ENCODE measurements at places on chromosomes 5 and 9.

- DNase-seq = no peak
These were observed 17.5 kb downstream of the SLC31A1 start for GRCh38 chr9:113238859-113239232.

- DNase-seq = no peak
These were observed 106.6 kb downstream of the SIL1 start for GRCh38 chr5:139091439-139092156.

GRCh38 chr5:50744776-50745175 lies 78.3 kb downstream of the PARP8 start:
- DNase-seq = peak; percentile 41

DNA sequence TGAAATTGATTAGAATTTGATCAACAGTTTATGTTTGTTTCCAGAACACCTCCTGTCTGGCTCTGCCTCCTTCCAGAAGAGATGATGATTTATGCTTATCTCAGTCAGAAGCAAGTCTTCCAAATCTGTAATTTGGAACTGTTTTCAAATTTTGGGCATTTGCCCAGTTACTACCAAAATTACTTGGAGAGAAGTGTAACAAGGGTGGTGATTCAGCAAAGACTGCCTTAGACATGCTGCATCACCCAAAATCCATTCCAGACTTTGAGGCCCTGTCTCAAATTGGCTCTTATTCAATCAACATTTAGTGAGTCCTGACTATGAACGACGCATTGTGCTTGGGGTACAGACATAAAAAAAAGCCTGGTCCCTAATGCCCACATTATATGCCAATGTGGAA lies 89.4 kb downstream of the SH3TC2 start:
- DNase-seq = no peak

DNA sequence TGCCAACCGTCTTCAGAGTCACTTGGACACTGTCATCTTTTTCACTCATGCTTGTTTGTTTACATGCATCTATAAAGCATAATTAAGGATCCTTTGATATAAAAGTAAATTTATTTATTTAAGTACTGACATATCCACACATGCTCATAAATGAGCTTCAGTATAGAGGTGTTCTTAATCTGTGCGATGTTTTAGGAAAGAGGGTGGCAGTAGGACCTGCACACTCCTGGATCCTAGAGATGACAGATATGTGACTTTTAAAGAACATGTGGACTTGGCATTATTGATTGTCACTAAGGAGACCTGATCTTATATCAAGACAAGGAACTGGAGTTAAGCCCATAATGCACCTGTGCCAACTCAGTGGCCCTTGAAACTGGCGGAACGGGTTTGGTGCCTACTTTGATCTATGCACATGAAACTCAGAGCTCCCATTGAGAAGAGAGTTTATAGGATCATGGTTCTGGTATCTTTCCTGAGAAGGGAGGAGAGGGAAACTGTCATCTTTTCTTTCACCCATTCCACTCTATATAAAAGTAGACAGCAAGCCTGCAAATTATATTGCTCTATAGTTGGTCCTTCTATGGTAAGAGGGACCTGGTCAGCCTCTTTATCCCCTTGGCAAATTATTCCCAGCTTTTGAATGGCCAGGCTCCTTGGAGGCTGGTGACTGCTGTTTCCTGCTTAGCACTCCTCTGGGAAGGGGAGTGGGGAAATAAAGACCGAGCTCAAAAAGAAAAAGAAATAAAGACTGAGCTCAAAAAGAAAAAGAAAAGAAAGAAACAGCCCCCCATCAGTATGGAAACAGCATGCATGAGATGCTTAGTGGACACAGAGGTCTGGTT lies 57.8 kb upstream of the LIFR start:
- no peak for DNase-seq

- no peak for DNase-seq
These were observed 387.0 kb upstream of the RFX3 start for GRCh38 chr9:3912817-3913216.

- peak; percentile 64 for DNase-seq
These were observed 43.3 kb upstream of the NCS1 start for GRCh38 chr9:130128733-130129431.

DNA sequence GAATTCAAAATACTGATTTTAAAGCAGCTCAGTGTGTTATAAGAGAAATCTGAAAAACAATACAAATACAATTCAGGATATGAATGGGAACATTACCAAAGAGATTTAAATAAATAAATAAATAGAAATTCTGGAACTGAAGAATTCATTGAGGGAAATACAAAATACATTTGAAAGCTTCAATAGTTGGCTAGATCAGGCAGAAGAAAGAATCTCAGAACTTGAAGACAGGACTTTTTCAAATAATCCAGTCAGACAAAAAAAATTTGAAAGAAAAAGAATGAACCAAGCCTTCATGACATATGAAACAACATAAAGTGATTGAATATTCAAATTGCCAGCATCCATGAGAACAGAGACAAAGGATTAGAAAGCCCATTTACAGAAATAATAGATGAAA lies 59.6 kb upstream of the TLX3 start:
- DNase-seq = no peak

DNA sequence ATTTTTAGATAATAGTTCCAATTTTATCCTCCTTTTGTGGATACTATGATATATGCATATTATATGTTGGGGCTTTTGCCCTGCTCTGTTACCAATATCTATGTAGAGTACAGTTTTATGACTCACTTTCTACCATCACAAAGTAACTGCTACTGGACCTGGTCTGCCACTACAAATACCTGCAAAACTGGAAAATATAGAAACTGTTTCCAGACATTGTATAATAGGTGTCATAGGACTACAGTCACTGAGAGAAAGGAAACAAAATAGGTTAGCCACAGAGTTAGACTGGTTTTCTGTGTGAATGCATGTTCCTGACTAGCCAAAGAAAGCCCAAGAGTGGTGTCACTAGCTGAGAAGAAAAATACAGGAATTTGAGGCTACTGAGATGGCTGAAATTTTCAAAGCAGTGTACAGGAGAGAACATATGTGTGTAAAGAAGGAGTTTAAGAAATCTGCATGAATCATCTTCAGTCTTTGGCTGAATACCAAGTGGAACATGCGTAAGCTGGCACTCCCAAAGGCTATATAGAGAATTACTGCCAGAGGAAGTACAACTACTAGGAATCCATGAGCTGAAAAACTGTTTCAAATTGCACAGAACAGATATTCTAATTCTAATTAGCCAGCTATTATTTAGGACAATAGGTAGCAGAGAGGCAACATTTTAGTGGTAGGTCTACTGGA lies 29.0 kb upstream of the FAM174A start:
- no peak for DNase-seq

DNA sequence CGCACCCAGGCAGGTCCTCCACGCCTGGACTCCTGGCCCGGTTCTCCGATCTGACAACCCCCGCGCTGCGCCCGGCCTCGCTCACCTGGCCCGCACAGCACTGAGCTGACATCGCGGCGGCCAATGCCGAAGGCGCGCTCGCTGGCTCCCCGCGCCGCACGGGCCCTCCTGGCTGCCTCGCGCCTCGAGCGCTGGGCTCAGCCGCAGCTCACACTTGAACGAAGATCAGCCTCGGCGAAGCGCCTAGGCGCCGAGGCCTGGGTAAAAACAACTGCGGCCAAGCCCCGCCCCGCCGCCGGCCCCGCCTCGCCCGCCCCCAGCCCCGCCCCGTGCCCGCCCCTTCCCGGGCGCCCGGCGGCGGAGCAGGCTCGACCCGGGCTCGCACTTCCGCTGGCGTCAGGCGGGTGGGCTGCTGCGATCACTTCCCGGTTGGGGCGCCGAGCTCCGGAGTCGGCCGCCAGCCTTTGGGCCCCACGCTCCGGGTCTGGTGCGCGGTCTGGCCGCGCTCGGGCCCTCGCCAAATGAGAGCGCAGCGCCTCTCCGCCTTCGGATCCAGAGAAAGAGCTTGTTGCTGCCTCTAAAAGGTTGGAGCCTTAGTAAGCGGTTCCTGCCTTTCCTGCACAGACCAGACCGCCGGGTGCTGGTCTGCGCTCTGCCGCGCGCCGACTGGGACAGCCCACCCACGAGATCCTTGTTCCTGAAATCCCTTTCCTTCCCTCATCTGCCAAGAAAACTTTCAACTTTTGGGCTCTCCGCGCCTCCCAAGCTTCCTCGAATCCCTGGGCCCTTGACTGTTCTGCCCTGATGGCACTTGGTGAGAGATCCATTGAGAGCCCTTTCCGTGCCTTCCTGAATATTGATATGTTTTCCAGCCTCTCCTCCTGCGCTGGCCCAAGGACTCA lies at the start of gene SERINC5:
Gene SERINC5 (minus strand): TSS at position 238 of the 902 bp plus-strand sequence. CDS start 126 bp downstream, at position 112.
- peak; percentile 90 for DNase-seq

DNA sequence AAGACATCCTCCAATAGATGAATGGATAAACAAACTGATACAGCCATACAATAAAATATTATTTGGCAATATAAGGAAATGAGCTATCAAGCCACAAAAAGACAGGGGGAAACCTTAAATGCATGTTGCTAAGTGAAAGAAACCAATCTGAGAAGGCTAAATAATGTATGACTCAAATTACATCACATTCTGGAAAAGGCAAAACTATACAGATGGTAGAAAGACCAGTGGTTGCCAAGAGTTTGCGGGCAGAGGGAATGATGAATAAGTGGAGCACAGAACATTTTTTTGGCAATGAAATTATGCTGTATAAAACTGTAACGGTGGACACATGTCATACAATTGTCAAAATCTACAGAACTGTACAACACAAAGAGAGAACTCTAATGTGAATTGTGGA lies 63.3 kb downstream of the CSF2 start:
- DNase-seq = no peak

DNA sequence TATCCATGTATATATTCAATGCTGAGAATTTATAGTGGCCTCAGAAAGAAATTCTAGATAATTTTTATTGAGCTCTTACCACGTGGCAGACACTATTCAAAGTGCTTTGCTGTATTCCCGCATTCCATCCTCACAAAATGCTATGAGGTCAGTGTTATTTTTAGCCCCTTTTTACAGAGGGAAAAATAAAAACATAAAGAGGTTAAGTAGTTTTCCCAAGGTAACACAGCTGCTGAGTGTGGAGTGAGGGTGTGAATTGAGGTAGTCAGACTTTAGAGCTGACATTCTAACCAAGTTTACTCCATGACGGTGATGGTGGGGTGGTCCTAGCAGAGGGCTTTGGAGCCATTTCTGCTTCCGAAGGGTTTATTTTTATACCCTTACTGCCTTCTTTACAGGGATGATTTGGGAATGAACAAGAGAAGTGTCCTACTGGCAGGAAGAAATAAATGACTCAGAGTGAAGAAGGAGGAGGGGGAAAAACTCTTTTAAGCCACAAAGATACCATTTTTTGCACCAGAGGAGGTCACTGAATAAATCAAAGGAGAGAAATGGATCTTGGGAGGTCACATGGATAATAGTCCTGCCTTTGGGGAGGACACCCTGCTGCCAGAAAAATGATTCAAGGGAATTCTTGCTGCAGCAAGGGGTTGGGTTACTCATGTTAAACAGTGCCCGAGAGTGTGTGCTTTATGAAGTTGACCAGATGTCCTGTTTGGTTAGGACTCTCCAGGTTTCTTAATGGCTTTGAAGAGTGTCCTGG lies 76.1 kb downstream of the HMHB1 start:
- DNase-seq = no peak

DNA sequence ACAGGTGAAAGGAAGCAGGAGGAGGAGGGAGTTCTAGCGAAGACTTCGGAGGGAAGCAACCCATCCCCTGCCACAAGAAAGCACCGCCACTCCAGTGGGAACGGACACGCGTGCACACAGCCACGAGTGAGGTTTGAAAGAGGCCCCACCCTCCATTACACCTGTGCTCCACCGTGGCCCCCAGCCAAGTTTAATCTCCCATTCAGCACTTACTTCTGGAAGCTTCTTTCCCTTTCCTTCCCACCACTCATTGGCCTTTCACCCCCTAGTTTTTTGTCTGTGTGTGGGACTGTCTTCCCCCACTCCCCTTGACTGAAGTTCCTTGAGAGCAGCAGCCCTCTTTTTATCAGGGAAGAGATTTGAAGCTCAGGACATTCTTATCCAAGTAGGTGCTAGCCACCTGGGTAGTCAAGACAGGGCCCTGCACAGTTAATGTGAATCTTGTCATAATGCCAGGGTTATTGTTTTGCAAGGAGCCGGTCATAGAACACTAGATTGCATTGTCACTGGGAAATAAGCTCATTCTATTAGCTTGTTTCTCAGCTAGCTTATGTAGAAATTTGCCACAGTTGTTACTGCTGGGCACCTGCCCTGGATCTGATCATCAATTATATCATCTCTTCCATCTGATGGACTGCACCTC lies 256.0 kb downstream of the DOCK8 start:
- DNase-seq = no peak

GRCh38 chr5:122999947-123000563 lies 36.5 kb downstream of the PPIC start:
- peak; percentile 7 for DNase-seq

DNA sequence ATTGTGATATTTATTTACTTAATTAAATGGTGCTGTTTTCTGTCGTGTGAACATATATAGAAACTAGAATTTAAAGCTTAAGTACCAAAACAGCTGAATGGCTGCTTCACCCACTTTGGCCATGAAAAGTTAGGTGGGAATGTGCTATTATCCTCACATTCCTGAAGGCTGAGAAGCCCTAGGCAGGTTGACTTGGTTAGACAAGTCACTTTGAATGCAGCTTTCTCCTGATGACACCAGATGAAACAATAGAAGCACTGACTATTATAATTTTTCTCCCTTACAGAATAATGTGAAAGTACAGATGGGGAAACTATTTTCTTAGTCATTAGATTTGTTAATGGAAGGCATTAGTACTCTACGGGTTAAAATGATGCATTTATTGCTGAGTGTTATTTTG lies 65.1 kb upstream of the C5orf46 start:
- DNase-seq = no peak

DNA sequence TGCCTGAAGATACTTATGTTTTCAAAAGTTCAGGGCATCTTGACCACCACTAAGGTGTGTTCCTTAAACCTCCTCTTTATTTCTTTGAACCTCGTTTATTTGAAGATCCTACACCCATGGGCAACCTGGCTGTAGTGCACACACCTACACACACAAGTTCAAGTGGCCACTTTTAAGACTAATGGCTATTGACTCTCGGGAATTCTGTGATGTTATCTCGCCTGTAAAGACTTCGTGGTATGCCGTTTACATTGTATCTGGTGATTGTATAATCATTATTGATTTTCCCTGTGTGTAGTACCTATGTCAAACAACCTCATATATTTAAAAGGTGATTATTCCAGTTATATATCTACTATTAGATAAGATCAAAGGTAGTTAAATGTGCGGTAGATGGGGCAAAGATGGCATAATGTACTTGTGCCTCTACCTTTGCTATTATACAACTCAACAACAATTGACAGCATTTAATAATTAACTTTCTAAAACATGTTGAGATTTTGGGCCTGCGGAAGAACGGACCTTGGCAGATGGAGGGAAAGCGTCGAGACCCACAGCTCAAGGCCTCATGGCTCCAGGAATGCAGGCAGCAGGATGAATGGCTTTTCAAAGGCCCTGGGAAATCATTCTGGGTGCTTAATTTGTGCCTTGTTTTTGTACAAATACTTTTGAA lies 51.4 kb upstream of the IRX2 start:
- no peak for DNase-seq

DNA sequence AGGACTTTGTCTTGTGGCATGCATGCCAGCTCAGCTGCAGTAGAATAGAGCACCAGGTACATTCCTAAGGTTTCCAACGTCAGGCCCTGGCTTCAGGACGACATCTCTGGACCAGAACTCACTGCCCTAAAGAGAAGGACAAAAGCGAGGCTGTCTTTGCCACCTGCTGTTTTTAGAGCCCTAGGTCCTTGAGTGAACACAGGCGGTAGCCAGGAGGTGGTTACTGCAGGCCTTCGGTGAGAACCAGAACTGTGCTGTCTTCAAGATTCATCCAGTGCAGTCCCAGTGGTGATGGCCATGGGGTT lies 288.9 kb upstream of the CDH18 start:
- no peak for DNase-seq

GRCh38 chr5:111585291-111585690 lies 73.0 kb upstream of the STARD4 start:
- no peak for DNase-seq

- DNase-seq = no peak
These were observed 463.2 kb upstream of the KLF4 start for GRCh38 chr9:107952773-107953172.
